MV-4-11 (cell line): ENCODE measurements at places on chromosomes 1 and 21.

- peak; percentile 11 for DNase-seq
These were observed 22.7 kb downstream of the UTP25 start for GRCh38 chr1:209850342-209850979.

- no peak for DNase-seq
These were observed 29.7 kb upstream of the C8B start for GRCh38 chr1:56995414-56996100.

DNA sequence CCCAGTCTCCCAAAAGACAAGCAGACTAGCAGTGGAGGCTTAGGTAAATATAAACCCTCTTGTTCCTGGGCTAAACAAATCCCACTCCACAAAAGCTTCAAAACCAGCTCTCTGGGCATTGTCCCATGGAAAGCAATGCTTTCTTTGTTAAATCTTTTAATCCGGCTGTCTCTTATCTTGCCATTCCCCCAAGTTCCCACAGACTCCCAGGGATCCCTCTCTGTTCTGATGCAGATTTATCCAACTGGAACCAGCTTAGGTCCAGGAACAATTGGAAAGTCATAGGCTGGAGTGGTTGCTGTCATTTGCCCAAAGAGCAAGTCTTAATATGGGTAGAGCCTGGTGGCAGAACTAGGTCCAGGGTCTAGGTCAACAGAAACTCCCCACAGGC, 110.1 kb upstream of the ATP1A1 start:
- DNase-seq: no peak

DNA sequence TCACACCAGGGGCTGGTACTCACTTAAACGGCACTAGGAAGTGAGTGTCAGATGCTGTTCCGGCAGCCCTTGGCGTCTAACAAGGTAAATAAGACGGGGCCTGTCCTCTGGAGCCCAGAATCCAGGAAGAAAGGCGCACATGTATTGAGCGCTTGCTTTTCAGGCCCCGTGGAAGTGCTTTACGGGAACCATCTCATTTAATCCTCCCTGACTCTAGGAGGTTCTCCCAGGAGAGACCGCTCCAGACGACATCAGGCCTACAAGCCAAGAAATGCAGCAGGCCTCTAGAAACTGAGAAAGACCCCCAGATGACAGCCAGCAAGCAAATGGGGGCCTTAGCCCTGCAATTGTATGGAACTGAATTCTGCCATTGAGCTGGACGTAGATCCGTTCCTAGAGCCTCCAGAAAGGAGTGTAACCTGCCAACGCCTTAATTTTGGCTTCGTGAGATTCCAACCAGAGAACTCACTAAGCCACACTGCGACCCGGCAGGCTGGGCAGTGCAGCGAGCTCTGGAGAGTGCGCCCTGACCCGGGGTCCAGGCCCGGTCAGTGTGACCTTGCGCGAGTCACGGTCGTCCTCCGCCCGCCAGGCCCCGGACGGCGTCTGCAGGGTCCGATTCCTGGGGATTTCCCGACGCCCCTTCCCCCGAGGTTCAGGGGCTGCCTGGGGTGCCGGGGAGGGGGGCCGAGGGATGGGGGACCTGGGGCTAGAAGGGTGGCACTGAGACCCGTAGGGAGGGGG, 532 bp upstream of the MANEAL start:
- DNase-seq: no peak

GRCh38 chr1:235329139-235329902, 951 bp downstream of the GGPS1 start:
- DNase-seq: peak; percentile 70

DNA sequence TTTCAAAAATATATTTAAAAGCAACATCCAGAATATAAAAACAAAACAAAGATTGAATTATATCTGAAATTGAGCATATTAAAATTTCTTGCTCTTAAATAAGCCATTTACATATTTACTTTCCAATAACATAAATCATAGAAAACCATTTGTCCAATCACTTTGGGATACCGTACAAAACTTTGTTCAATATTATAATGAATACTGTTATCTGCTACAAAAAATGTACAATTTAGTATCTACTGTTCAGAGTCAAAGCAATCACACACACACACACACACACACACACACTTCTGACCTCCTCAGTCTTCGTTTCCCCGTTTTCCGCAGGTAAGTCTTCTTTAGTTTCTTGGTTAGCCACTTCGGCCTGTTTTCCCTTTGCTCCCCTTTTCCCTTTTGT, 4.0 kb downstream of the HMGN1 start:
- DNase-seq: no peak

- no peak for DNase-seq
These were observed 4.0 kb downstream of the MX1 start for GRCh38 chr21:41429925-41430491.

DNA sequence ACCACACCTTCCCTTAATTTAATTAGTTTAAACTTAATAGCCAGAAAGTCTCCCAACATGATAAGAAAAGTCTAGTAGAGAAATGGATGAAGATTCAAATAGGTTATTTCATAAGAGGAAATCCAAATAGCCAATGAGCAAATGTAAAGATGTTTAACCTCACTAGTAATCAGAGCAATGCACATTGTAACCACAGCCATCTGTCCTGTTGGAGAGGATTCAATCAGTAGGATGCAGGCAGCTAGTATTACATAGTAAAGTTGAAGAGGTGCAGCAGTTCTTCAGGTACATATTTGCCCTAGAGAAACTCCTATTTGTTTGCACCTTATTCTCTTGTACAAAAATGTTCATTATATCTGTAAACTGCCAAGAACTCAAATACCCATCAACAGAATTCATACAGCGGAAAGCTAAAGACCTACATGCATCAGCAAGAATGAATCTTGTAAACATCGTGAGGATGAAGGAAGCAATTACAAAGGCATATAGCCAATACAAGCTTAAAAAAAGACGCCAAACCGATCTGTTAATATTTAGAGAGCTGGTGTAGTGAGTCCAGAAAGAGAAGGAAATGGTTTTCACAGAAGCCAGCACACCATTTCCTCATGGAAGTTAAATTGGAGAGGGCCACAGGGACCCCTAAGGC, 27.9 kb downstream of the DIP2A start:
- DNase-seq: no peak

GRCh38 chr1:150567717-150568593, 11.5 kb downstream of the MCL1 start:
- DNase-seq: peak; percentile 66

GRCh38 chr1:57336793-57337192, 87.1 kb downstream of the DAB1 start:
- DNase-seq: no peak

GRCh38 chr21:43805275-43805800, 16.0 kb downstream of the RRP1 start:
- DNase-seq: peak; percentile 83

GRCh38 chr1:125085720-125086591, 3901.2 kb downstream of the SRGAP2C start:
- DNase-seq: no peak

GRCh38 chr1:156751451-156751756, at the start of gene HDGF:
HDGF (minus strand) TSS chr1:156751675; CDS start chr1:156751429, 246 bp downstream.
- DNase-seq: no peak

GRCh38 chr21:41695513-41695912, 71.3 kb downstream of the RIPK4 start:
- DNase-seq: no peak

DNA sequence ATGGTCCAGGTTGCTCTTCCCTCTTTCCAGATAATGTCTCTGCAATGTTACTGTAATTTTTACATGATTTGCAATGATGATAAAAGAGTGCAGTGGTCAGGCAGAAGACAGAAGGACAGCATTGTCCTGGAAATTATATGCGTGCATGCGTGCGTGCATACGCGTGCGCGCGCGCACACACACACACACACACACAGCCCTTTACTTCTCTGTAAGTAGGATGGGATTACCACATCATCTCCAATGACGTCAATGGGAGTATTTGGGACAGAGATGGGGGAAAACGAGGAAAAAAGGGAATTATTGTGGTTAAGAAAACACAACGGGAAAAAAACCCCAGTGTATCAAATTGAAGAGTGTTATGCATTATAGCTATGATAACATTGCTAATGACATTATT, 99.7 kb downstream of the SPAG17 start:
- DNase-seq: no peak

- no peak for DNase-seq
These were observed 60.3 kb downstream of the UBE2T start for GRCh38 chr1:202281316-202282024.

DNA sequence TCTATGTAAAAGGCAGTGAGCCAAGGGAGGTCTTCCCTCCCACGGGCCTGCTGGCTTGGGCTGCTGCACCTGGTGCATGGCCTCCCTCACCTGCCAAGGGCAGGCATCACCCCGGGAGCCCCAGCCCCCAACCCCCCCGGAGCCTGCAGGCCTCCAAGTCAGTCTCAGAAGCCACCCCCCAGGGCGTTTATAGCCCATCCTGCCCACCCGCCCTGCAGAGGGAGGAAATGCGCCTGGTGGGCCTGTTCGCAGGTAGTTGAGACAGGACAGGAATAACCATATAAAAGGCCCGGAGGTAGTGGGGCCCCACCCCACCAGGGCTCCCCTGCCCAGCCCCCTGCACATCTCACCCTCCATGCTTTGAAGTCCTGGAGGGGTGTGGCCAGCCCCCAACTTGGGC, 18.2 kb upstream of the ARF1 start:
- DNase-seq: no peak

DNA sequence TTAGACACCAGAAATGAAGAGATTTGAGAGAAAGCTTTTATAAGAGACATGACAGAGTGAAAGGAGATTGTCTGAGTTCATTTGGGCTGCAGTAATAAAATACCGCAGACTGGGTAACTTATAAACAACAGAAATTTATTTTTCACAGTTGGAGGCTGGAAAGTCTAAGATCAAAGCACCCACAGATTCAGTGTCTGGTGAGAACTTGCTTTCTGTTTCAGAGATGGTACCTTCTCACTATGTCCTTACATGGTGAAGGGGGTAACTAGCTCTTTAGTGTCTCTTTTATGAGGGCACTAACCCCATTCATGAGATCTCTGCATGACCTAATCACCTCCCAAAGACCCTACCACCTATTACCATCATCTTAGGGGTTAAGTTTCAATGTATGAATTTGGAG, 30.9 kb upstream of the FCRL4 start:
- no peak for DNase-seq

DNA sequence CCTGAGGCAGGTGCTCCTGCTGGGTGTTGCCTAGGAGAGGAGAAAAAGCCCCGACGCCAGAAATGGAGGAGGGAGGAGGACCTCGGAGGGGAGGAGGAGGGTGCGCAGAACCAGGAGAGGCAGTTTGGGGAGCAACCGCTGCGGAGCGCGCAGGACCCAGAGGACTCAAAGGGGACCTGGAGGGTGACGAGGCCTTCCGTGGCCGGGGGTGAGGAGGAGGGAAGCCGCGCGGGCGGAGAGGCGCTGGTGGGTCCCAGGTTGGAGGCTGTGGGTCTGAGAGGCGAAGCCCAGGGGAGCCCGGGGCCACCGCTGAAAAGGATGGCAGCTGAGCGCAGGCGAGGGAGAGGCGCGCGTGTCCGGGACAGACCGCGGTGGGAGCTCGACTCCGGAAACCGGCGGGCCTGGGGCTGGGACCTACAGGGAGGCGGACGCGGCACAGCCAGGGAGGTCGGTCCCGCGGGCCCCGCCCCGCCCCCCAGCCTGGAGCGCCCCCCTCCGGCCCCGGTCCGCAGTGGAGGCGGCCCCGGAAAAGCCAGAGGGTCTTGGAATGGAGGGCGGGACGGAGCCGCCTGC, 15.1 kb downstream of the RNF223 start:
- DNase-seq: no peak

GRCh38 chr1:67685558-67686266, 711 bp downstream of the GADD45A start:
- DNase-seq: peak; percentile 12

DNA sequence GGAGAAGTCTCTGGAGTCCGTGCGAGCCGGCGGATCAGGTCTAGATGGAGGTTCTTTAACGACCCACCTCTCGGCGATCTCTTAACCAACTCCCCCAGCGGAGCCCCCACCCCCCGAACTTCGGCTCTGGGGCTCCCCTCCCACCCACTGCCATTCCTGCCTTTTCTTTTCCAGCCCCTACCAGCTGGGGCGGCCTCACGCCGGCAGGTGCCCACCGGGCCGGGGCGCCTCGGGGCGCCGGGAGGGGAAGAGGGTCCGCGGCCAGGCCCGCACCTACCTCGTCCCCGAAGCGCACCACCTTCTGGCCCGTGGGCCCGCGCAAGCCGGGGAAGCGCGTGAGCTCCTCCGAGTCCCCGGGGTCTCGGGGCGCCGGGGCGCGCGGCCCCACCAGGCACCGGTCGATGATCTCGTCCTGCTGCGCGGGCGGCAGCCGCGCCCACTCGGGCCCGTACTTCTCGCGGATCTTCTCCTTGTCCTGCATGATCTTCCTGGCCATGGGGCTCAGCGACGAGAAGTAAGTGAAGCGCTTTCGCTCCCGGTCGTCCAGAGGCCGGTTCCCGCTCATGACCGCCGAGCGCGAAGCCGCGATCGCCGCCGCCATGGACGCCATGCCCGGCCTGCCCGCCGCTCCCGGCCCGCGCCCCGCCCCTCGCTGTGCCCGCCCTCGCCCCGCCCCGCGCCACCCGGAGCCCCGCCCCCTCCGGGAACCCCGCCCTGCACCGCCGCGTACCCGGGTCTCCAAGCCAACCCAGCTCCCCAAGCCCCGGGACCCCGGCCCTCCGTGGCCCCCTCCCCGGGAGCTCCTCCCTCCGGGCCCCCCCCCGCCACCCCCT, at the start of gene C1orf198:
Gene C1orf198 (minus strand): TSS at position 619 of the 833 bp plus-strand sequence. CDS start 9 bp downstream, at position 610.
- DNase-seq: peak; percentile 25

DNA sequence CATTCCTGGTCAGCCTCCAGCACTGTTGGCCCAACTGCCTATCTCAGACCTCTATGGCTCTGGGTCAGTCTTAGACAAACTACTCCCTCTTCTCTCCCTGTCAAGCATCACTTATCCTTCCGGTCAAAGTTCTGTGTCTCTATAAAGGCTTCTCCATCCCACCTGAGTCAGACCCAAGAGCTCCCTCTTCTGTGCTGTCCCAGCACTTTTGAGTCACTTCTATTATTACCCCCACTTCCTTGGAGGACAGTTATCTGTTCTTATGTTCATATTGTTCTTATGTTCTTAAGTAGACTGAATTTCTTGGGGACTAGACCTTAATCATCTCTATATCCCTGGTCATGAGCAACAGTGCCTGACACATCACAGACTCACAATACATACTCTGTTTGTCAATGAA, 29.2 kb upstream of the IL10 start:
- DNase-seq: no peak

DNA sequence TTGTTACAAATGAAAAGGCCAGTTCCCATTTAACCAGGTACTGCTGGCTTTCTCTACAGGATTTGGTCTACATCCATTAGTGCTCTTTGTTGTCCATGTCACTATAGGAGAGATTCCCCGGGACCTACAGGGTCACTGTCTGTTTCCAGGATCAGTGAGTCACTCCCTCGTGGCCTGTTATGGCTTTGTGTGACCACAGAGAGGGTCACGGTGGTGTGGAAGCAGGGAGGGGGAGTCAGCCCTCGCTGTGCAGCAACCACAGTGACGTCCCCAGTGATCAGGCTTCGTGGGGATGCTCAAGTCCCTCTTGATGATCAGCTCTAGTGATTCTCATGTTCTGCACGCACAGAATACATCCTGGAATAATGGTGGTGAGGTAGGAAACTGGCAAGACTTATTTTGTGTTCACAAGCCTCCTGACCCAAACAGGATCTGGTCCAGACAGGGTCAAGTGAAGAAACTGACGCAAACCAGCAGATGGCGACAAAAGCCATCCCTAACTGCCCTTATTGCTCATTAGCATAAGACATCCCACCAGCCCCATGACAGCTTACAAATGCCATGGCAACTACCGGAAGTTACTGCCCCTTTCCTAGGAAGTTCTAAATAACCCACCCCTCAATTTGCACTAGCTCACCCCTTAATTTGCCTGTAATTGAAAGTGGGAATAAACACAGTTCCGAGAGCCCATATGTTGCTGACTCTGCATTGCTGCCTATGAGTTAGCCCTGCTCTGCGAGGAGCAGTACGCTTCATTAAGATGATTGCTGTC, 98.5 kb downstream of the DISC1 start:
- peak; percentile 79 for DNase-seq

- DNase-seq: no peak
These were observed 13.1 kb downstream of the ACTN2 start for GRCh38 chr1:236699366-236699765.
